Nucleus accumbens (tissue), 56 donors: ENCODE measurements at places on chromosomes 3 and 15.

DNA sequence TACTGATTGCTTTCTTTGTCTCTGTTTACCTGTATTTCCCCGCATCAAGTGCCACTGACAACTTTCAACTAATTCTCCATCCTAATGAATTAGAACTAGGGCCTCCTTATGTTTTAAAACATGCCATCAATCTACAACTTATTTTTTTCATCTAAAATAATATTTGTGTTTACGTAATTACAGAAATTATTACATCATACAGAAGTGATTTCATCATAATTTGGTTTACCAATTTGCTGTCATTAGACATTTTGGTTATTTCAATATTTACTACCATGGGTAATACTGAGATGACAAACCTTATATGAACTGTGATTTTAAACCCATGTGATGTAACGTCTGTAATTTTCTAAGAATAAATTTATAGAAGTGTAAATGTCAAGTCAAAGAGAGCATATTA lies 468.0 kb upstream of the IL12A start:
- no peak for DNase-seq

- no peak for DNase-seq
These were observed 447.3 kb upstream of the ARHGEF26 start for GRCh38 chr3:153673853-153674252.

- no peak for DNase-seq
These were observed 323.0 kb upstream of the UMPS start for GRCh38 chr3:124407260-124407659.

DNA sequence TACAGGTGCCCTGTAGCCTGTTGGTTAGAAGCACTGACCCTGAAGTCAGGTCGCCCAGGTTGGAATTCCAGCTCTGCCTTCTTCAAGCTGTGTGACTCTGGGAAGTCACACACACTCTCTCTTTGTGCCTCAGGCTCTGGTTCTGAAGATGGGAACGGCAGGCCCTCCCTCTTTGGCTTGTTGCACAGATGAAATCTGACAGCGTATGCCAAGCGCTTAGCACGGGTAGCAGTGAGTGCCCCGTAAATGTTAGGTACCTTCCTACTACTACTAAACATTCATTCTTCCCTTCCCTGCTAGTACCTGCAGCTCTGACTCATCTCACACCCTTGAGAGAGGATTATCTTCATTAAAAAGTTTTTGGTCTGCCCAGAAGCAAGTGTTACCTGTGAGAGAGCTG lies 139.0 kb downstream of the PGPEP1L start:
- no peak for DNase-seq

DNA sequence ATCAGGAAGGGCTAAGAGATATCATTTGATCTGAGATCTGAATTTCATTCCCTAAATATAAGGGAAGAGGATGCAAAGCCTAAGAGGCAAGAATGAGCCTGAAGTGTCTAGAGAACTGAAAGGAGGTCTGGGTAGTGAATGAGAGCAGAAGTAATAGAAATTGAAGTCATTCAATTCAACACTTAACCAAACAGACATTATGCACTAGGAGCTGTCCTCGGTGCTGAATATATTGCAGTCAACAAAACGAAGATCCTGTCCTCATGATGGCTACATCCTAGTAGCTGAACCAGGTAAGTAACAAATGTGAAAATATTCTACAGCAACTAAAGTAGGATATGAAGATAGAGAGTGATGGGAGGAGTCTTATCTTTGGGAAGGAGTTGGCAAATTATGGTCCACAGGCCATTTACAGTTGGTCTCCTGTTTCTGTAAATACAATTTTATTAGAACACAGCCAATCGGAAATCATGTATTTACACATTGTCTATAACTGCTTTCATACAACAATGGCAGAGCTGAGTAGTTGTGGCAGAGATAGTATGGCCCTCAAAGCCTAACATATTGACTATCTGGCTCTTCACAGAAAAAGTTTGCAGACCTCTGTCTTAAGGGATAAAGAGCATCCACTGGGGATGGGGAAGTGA lies 192.9 kb upstream of the CADPS start:
- no peak for DNase-seq

GRCh38 chr3:173340626-173341025 lies 56.9 kb upstream of the NLGN1 start:
- no peak for DNase-seq

- DNase-seq, result no peak
These were observed 190.2 kb downstream of the NR1D2 start for GRCh38 chr3:24135280-24135679.

DNA sequence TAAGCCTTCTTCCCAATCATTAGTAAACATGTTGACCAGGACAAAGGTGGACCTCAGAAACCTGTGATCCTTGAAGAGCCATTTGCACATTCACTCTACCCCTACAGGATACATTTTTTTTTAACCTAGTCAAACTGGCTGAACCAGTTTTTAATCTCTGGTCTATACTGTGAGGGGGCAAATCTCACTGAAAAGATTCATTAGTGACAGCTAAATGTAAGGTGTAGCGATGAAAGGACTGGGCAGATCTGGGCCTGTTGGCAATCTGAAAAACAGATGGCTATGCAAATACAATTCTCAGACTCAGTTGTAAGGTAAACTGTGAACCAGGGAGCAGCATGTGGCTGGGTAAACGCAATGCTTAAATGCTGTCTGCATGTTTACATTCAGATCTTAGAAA lies 75.6 kb upstream of the SNTN start:
- DNase-seq, result no peak

DNA sequence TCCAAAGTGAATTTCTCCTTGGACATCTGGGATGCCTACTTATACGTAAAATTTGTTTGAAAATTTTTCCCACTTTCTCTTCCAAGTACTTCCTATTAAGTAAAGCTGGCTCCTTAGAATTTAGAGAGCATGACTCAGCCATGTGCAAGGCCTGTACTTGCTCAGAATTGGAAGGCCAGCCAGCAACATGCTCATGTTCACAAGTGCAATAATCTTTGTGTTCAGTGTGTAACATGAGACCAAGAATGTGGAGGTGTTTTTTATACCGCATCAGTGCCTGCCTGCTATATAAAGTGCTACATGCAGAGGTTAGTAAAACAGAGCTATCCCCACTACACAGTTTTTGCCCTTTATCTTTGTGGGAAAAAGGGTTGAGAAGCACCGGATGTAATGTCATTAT lies 151.9 kb upstream of the FEZF2 start:
- no peak for DNase-seq
